Activated CD4-positive, alpha-beta T cell treated with anti-CD3 and anti-CD28 coated beads, Interleukin-2, amount 10 ng/mL, durations not matched to agents 7 days and 5 days (primary cell): ENCODE measurements at places on chromosomes 11 and 22.
A peak's percentile ranks its signal among the peaks of the same experiment; 100 is the strongest.

- no peak for DNase-seq
Measured at GRCh38 chr11:2927121-2927800, 2.0 kb downstream of the PHLDA2 start.

- no peak for DNase-seq
Measured at GRCh38 chr22:33796494-33796893, 123.8 kb downstream of the LARGE1 start.

DNA sequence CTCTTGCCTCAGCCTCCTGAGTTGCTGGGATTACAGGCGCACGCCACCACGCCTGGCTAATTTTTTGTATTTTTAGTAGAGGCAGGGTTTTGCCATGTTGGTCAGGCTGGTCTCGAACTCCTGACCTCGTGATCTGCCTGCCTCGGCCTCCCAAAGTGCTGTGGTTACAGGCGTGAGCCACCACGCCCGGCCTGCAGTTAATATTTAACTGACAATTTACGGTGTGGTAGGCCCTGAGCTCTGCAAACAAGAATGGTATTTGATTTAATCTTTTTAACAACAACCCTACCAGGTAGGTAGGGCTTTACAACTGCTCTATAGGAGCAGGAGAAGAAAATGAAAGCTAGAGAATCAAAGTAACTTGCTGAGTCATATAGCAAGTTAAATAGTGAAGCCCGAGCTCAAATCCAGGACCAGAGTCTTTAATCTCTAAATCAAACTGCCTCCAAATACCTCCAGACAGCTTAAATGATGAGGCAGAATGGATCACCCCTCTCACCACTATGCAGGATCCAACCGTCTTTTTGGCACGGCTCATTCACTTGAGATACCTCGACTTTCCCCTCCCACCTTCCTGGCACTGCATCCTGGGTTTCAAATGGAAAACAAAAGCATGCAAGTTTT lies 9.4 kb downstream of the UEVLD start:
- DNase-seq: peak; percentile 33

- no peak for DNase-seq
Measured at GRCh38 chr11:61587541-61587941, 6.7 kb upstream of the SYT7 start.

DNA sequence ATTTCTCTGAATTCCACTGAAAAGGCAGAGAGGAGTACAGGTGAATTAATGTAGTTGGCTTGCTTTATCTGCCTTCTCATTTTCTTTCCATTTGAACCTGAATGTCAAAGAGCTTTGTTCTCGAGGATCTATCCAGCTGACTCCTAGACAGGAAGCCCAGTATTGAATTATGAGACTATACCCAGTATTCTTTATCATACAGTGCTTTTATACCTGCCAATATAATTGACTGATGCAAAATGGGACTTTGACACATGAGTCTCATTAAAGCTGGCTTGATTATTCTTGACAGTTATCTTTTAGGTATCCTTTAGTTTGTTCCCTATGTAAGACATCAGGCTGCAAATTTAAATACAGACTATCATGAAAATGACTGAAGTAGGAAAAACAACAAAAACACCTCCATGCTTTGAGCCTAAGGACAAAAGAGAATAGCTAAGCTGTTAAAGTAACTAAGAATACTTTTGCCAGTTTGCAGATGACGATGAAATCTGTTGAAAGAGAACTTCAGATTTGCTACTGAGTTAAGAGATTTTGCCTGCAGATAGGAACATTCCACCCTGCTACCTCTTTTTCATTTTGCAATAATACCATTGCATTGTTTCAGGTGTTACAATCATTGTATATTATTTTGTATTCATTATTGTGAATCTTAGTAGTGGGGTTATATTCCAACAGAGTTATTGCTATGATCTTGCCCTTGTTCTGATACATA lies 117.1 kb downstream of the ENTHD1 start:
- no peak for DNase-seq
